ENCODE measurements at places on chromosomes 4 and X.

DNA sequence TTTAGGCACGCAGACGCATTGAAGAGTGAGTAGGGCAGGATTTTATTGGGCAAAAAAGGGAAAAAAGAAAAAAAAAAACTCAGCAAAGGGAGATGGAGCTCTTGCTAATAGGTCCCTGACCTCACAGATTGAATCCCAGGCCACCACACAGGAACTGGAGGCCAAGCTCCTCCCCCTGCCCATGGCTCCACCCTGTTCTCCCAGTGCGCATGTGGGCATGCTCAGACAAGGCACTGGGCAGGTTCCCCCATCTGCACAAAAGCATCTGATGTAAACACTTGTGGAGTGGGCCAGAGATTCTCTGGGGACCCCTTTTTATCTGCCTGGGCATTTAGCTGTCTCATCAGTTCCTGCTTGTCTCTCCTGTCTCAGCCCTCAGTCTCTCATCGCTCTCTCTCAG, 9.5 kb downstream of the FRMD7 start:
- no peak for DNase-seq

- no peak for DNase-seq
These were observed 93.5 kb upstream of the AFAP1 start for GRCh38 chr4:8033067-8033755.

GRCh38 chr4:175252642-175253041, 334.5 kb downstream of the ADAM29 start:
- no peak for DNase-seq

- no peak for DNase-seq
These were observed 111.3 kb upstream of the ATP8A1 start for GRCh38 chr4:42768125-42768748.

DNA sequence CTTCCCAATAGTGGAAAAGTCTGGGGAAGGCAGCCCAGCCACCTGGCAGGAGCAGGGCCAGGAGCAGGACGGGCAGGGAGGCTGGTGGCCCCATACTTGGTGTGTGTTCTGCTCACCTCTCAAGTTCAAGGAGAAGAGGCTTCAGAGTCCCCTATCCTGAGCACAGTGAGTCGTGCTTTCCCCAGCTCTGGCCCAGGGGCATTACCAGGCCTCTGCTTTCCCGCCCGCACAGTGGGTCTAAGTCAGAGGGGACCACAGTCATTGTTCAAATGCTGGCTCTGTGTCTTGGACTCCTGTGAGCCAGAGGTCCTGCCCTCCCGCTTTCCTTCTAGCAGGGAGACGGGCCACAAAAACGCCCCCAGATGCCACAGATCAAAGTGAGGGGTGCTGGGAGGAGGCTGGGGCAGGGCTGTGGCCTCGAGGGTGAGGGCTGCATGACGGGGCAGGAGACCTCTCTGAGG, 27.6 kb downstream of the HTRA3 start:
- DNase-seq = no peak

DNA sequence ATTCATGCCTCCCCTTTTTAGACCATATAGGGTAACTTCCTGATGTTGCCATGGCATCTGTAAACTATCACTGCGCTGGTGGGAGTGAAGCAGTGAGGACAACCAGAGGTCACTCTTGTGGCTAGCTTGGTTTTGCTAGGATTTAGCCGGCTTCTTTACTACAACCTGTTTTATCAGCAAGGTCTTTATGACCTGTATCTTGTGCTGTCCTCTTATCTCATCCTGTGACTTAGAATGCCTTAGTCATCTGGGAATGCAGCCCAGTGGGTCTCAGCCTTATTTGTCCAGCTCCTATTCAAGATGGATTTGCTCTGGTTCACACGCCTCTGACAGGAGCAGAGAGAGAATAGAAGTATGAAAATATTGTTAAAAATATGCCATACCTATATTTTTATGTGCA, 355.7 kb downstream of the ADGRL3 start:
- DNase-seq = no peak
